Right atrium auricular region (tissue), 2 donors: ENCODE measurements at places on chromosomes 13 and 19.
A peak's percentile ranks its signal among the peaks of the same experiment; 100 is the strongest.

GRCh38 chr19:43533546-43534304 lies 737 bp downstream of the ZNF575 start:
- DNase-seq, result peak; percentile 99

DNA sequence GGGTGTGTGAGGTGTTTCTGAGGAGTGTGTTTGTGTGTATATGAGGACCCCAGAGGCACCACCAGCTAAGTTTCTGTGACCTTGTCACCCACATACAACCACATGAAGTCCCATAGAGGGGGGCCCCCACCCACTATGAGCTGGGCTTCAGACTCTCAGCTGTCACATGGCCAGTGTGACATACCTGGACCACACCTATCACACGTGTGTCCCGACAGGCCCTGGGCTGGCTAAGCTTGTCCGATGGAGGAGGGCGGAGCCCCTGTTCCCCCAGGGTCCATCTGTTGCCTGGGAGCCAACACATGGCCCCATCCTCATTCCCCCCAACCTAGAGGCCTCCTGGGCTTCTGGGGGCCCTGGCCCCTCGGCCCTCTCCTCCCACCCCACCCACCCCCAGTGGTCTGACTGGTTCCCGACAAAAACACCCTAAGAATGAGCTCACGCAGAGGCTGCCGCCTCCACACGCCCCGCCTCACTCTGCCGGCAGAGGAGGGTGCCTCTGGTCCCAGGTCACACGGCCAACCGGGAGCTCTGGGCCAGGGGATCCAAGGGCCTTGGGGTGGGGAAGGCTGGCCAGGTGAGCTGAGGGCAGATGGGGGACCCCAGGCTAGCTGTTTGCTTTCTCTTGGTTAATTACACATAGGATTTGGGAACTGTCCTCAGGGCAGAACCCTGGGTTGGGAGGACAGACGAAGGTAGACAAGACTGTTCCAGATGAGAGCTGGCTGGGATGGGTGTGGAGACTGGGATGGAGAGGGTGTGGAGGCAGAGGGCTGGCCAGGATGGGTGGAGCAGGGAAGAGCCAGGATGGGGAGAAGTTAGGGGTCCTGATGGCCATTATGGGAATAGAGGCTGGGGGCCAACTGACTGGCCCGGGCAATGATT lies 4.3 kb downstream of the KLC3 start:
- no peak for DNase-seq

DNA sequence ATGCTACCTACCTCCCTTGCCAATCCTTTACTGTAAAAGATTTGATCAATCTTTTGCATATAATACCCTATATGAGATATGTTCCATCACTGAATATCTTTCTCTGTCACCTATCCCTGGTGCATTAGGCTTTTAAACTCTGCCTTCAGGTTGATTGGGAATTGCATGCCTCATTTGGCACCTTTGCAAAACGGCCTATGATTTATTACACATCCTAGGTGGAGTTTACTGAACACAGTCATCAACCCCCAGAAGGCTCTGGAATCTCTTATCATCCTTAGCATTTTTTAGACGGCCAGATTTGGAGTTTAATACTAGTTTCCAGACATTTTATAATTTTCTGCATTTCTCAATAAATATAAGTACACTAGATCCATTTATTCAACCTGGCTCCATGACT lies 448.4 kb upstream of the SLC10A2 start:
- no peak for DNase-seq

GRCh38 chr13:94112227-94112626 lies 367.3 kb downstream of the DCT start:
- no peak for DNase-seq

DNA sequence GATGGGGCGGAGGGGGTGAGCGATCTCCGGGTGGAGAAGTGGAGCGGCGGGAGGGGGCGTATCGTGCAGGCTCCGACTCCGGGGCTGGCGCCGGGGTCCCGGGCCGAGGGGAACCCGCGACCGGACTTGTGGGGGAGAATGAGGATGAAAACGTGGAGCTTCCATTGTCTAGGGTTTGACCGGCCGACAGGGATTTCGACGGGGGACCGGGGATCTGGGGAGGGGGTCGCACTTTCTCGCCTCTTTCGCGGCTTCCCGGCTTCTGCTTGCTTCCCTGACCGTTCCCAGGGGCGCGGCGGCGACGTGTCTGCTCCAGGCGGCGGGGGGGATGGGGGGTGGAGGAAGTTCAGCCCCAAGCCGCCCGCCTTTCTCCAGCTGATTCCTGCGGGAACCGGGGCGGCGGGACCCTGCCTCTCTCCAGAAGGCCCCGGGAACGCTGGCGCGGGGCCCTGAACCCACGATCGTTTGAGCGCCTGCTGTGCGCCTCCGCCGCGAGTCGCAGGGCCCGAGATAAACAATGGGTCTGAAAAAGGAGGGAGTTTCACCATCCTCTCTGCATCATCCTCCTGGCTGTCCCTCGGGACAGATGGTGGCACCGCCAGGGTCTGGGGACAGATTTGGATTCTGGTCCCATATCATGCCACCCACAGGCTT lies 790 bp downstream of the TPM4 start:
- peak; percentile 67 for DNase-seq

GRCh38 chr13:102702965-102703725 lies 8.3 kb upstream of the METTL21C start:
- DNase-seq, result no peak

- DNase-seq, result peak; percentile 26
Measured at GRCh38 chr19:32165141-32165540, 180.3 kb upstream of the ZNF507 start.

DNA sequence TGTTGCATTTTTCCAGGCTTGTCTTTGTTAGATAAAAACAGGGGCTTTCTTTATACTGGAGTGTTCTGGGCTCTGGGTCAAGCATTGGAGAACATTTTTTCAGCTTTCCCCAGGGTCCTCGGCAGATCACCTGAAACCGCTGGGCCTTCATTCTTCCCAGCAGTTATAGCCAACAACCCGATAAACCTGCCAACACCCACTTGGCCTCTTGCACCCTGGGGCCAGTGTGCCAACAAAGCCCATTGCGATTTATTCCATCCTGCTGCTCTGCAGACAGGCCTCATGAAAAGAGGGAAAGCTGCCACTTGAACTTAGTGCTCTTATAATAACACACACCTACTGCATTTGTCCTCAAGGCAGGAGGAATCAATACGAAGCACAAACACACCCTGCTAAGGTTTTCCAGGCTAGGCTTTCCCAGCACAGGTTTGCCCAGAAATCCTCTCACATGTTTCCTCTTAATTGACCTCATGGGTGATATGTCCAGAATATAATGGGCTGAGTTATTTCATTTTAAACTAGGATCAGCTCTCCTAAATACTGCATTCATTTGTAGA lies 669.3 kb downstream of the LIG4 start:
- no peak for DNase-seq

GRCh38 chr19:46731584-46731983 lies 14.3 kb upstream of the FKRP start:
- no peak for DNase-seq

- DNase-seq, result no peak
Measured at GRCh38 chr19:32359581-32359980, 14.2 kb downstream of the ZNF507 start.
